ENCODE measurements at places on chromosomes 3 and 15. TPM values are rescaled to one million over a fixed set of nuclear protein-coding genes. Genes with fewer than 3 reads are reported as not detected.

Gene LSMEM2
- total RNA-seq, result not detected

Gene A4GNT
- not detected for total RNA-seq

GRCh38 chr3:188975600-188976314, 196.0 kb upstream of the TPRG1 start:
- DNase-seq, result no peak

DNA sequence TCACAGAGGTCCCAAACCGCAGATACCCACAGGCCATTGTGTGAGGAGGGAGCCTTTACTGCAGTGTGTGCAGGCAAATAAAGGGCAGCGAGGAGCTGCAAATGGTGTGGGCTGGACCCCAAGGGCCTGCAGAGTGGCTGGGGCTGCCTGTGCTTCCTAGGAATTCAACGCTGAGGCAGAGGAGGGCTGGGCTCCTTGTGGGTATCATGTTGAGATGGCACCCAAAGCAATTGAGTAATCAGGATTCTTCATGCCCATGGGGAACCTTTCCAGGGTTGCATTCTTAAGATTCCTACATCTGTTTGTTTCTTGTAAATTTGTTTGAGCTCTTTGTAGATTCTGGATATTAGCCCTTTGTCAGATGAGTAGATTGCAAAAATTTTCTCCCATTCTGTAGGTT, 85.4 kb upstream of the LIPC start:
- no peak for DNase-seq

GRCh38 chr15:66785637-66786036, 83.6 kb downstream of the SMAD6 start:
- no peak for DNase-seq

DNA sequence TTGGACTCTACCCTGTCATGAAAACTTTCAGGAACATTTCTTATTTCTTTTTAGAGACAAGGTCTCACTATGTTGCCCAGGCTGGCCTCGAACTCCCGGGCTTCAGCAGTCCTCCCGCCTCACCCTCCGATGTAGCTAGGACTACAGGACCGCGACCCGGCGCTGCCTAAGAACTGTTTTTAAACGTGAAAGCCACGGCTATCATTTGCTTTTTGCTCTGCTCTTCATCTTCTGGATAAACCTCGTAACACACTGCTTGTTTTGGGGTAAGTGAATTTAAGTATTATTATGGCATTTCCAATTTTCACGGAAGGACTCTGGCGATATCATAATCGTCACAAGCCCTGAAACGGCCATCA, 14.3 kb upstream of the CCNL1 start:
- no peak for DNase-seq

Gene DCBLD2
- 2.8 TPM for total RNA-seq

- DNase-seq, result no peak
Observed at GRCh38 chr3:126745760-126746394, 41.8 kb downstream of the CHCHD6 start.

- DNase-seq, result no peak
Observed at GRCh38 chr3:179973931-179974361, 62.8 kb downstream of the PEX5L start.

- no peak for DNase-seq
Observed at GRCh38 chr3:51897391-51897790, 5.8 kb downstream of the IQCF1 start.

All from activated naive CD4-positive, alpha-beta T cell treated with anti-CD3 and anti-CD28 coated beads, Interleukin-2, amount 50 U/mL, for 72 hours (primary cell).